Left ventricle myocardium superior (tissue), 1 donor: ENCODE measurements at places on chromosomes 7 and 10.

DNA sequence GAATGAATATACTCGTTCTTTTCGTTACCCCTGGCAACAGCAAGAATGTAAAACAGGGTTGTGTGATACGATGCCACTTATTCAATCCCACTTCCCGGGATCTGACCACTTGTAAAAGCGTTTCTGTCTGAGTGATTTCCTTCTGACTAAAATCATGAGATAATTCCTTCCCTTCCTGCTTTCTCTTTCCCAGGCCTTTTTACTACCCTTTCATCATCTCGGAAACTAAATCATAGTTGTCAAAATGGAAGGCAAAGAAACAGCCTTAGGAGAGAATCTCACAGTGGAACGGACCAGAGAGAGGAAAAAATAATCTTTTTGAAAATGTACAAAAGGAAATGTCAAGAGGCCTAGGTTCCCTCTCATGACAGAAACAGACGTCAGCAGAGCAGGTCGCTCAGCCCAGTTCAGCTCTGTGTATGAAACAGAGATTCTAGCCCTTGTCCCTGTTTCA is 29.8 kb downstream of the DIP2C start:
- DNase-seq = no peak

- no peak for DNase-seq
Observed at GRCh38 chr10:77020426-77021040, 617.1 kb downstream of the KCNMA1 start.

DNA sequence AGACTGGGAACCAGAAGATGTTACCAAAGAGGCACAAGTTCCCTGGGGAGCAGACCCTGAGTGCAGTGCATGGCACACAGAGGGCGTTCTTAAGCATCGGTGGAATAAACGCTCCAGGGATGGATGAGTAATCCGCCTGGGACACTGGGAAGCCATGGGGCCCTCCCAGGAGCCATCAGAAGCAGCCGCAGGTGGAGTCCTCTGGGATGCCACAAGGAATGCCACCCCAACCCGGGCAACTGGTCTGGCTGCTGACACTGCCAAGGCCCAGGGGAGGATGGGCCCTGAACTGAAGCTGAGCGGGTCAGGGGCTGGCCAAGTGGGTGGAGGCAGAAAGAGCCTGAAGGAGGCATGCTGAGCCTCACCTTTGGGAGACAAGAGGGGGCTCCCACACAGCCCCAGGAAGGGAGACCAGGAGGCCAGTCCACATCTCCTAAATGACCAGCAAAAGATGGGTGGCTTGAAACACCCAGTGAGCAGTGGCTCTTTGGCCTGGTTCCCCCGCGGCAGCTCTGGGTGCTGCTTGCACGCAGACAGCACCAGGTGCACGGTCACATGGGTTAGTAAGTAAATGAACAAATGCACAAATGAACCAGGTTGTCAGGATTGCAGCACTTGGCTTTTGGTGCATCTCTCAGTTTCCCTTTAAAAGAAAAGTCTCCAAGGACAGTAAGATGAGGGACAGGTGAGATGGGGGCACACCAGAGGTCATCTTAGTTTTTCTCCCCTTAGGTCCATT is 141.3 kb upstream of the ZMIZ1 start:
- DNase-seq = no peak

DNA sequence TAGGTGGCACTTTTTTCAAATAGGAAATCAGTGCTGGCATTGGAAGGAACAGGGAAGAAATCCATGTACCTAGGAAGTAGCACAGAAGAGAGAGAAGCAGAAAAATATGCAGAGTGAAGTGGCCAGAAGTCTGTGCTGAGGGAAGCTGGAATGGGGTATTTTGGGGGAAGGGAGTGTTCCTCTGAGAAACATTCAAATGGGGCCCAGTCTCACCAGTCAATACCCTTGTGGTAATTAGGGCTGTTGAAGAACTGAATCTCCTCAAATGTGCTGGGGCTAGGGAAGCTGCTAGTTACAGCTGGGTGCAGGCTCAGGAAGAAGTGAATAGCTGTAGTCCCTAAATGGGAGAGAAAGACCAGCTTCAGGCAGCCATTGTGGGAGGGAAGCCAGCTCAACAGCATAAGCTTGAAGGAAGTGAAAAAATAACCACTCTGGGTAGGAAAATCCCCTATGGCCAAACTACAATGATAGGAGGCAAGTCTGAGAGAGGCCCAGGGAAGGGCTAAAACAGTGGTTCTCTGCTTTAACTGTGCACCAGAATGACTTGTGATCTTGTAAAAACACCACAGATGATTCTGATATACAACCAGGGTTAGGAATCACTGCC is 7.6 kb downstream of the NDST2 start:
- DNase-seq = no peak

- no peak for DNase-seq
Observed at GRCh38 chr10:114024876-114025610, 18.6 kb upstream of the ADRB1 start.

GRCh38 chr10:59276919-59277318 is 85.4 kb downstream of the FAM13C start:
- DNase-seq = no peak

GRCh38 chr10:46289209-46289810 is 2.5 kb downstream of the ANTXRL start:
- no peak for DNase-seq

- DNase-seq = no peak
Observed at GRCh38 chr10:48231699-48232315, 42.7 kb downstream of the FRMPD2 start.

DNA sequence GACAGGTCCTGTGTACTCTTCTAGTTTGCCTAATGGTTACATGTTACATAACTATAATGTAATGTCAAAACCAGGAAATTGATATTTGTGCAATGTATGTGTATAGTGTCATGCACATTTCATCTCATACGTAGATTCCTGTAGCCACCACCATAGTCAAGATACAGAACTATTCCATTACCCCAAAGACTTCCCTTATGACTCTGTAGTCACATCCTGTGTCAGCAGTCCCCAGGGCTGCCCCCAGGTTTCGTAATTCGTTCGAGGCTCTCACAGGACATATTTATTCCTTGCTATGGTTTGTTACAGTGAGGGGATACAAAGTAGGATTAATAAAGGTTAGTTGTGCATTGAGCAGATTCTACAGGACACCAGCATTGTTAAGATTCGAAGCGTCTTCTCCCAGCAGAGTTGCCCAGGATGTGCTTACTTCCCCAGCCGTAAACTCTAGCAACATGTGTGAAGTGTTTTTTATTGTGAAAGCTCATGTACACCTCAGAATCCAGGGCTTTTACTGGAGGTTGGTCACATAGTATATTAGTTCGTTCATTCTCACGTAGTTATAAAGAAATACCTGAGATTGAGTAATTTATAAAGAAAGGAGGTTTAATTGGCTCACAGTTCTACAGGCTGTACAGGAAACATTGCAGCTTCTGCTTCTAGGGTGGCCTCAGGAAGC is 18.6 kb downstream of the RABGEF1 start:
- no peak for DNase-seq

DNA sequence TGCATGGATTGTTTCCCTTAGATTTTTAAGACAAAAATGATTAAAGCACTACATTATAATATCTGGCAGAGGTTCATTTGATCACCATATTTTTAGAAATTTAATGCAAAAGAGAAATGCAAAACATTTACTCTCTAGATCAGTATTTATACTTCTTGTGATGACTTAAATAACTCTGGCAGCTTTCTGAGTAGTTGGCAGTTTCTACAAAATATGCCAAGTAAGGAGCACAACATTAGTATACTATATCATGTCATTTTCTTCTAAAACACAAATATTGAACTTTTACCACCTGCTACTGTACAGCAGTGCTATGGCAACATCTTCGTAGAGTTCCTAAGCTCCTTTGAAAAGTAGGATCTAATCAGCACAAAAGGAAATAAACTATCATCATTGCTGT is 275.2 kb downstream of the PCDH15 start:
- DNase-seq = no peak

DNA sequence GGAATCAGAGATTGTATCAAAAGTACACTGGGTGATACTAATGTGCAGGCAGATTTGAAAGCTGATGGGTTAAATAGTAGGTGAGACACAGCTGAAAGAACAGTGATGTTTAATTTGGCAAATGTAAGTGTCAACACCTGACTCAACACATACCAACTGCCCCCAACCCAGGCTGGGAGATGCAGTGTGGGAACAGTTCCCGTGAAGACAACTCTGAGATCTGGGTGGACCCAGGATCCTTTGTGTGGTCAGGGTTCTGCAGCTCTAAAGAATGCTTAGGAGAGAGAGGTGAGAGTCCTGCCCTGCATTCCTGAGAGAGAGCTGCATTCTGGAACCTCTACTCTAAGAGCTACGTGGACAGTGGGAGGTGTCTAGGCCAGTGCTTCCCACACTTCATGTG is 479.7 kb downstream of the RPS24 start:
- no peak for DNase-seq

- DNase-seq = no peak
Observed at GRCh38 chr7:15801551-15801950, 115.1 kb upstream of the MEOX2 start.

DNA sequence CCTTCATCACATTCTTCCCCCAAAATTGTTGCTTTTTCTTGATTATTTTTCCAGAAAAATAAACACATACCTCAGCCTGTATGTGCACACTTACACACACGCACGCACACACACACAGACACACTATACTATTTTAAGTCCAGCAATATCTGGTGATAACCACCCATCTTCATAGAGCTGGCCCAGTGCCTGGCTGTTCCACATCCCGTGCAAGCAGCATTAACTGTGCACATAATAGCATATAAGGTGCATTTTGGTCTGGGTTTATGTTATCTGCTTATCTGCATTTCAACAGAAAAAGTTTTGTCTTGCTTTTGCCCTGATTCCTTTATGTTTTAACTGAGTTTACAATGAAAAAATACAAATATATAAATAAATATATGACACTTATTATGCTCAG is 143.1 kb upstream of the KLF6 start:
- DNase-seq = no peak

- no peak for DNase-seq
Observed at GRCh38 chr10:66999762-67000545, 74.1 kb downstream of the LRRTM3 start.

- no peak for DNase-seq
Observed at GRCh38 chr7:99677013-99677647, 2.7 kb downstream of the CYP3A5 start.

- peak; percentile 35 for DNase-seq
Observed at GRCh38 chr7:131586259-131586658, 29.8 kb upstream of the PODXL start.

DNA sequence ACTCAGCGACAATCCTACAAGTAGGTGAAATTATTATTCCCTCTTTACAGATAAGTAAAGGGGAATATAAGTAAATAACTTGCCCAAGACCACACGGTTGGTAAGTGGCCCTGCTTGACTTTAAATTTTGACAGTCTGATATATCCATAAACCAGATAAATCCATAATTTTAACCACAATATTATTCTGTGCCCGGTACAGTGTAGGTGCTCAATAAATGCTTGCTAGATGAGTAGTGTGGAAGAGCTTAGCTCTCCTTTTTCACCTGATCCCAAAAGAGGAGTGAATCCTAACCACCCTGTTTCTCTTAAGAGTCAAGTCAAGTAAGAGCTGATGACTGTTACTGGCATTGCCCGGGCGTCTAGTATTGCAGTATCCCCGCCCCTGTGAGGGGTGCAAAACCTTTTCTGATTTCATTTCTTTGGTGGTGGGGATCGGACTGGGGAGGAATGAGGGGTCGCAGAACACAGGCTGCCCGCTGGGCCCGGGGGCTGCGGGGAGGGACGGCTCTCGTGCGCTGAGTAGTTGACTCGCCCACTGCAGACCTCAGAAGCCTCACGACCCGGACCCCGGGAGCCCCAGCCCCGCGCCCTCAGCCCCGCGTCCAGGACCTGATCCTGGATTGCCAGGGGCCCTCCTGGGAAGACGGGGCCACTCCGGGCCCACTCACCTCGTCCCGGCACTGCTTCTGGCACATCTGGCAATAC is 490 bp downstream of the KIN start:
- no peak for DNase-seq

- no peak for DNase-seq
Observed at GRCh38 chr10:14583252-14583651, 191.4 kb downstream of the FAM107B start.

GRCh38 chr7:18357691-18358090 is 137.9 kb upstream of the HDAC9 start:
- no peak for DNase-seq

DNA sequence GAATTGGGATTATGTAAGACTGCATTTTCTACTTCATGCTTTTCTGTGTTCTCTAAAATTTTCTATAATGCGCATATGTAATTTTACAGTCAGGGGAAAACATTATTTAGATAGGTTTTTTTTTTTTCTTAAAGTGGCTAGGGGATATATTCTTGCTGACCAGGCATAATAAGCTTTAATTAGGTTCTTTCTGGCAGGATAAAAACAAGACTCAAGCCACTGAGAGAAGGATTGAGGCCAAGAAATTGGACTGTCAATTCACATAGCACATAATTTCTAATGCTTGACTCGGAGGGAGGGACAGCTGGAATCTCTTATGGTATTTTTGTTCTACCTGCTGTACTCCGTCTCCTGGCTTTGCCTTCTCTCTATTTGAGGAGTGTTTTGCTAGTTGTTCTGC is 119.8 kb upstream of the NPVF start:
- no peak for DNase-seq

DNA sequence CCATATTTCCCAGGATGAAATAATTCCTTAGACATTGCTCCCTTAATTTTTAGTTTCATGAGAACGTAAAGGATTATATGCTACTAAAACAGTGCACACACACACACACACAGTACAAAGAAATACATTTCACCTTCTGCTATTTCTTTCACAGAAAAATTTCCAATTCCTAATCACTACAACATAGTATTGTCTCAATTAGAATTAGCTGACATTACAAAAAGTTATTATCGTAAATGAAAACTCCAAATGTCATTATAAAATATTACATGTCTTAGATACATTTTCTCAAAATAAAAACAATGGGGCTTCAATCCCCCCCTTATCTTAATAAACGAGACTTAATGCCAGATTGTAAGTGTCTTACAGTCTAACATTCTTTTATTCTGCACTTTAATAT is 12.3 kb upstream of the RUFY2 start:
- DNase-seq = no peak

- no peak for DNase-seq
Observed at GRCh38 chr10:131532291-131532690, 220.8 kb upstream of the TCERG1L start.

- DNase-seq = no peak
Observed at GRCh38 chr7:149703044-149703650, 70.2 kb downstream of the ZNF467 start.

GRCh38 chr10:132374176-132374575 is 22.8 kb upstream of the PWWP2B start:
- DNase-seq = no peak

DNA sequence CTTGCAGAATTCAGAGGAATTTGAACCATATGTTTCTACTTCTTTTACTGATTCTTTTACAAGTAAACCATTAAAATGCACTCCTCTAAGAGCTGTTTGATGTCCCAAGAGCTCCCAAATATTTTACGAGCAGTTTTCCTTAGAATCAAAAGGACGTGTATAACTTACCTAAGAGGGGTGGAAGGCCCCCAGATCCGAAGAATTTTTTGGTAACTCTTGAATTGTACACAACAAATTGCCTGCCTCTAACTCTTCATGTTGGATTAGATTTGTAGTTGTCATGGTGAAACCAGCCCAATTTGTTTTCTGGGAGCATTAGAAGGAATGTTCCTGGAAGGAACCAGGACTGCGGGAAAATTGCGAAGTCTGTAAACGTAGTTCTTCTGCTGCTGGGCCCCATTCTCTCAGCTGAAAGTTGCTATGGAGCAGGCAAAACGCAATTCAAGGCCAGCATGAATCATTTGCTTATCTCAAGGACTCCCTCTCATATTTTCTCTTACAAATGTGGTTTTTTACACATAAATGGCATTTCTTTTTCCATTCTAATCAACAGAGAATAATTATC is 124.8 kb upstream of the TMEM72 start:
- DNase-seq = no peak
